ENCODE measurements at places on chromosomes 11 and 22. TPM values are rescaled to one million over a fixed set of nuclear protein-coding genes. Genes with fewer than 3 reads are reported as not detected.

Gene RELT
- total RNA-seq = 4.2 TPM

Gene C1QTNF5
- total RNA-seq = 7.7 TPM

Gene APOBEC3C
- 7.5 TPM for total RNA-seq

Gene SLC17A6
- not detected for total RNA-seq

Gene OR5B2
- not detected for total RNA-seq

Gene KREMEN1
- 47.0 TPM for total RNA-seq

Gene CCDC15
- total RNA-seq = 2.1 TPM

Gene CALCA
- not detected for total RNA-seq

Gene GLB1L2
- 21.6 TPM for total RNA-seq

Gene SLC6A5
- not detected for total RNA-seq

Gene DNAJB7
- not detected for total RNA-seq

Gene A4GALT
- 12.3 TPM for total RNA-seq

Gene MUC6
- total RNA-seq = not detected

Gene CEND1
- total RNA-seq = not detected

Gene MMP12
- total RNA-seq = not detected

Gene TNNT3
- 4.7 TPM for total RNA-seq

Gene HNRNPUL2
- total RNA-seq = 30.8 TPM

Gene YPEL4
- 4.3 TPM for total RNA-seq

Gene SERHL2
- total RNA-seq = 15.5 TPM

Gene SIDT2
- 49.4 TPM for total RNA-seq

Gene B3GAT1
- 0.44 TPM for total RNA-seq

Gene GRAMD1B
- 0.75 TPM for total RNA-seq

Gene DERL3
- total RNA-seq = 0.21 TPM

Gene FOLH1
- total RNA-seq = 3.3 TPM

Gene ZNF280B
- total RNA-seq = 0.08 TPM

Gene OR52N4
- total RNA-seq = not detected

Gene EMSY
- total RNA-seq = 15.2 TPM

Gene PRRG4
- 25.2 TPM for total RNA-seq

Gene OR6X1
- not detected for total RNA-seq

Gene OR2AT4
- total RNA-seq = not detected

Gene SERPING1
- total RNA-seq = 236 TPM

Gene TP53AIP1
- total RNA-seq = 17.3 TPM

Gene ZP1
- total RNA-seq = not detected

Gene PDXP
- total RNA-seq = 4.6 TPM

Gene HSCB
- total RNA-seq = 27.0 TPM

Gene EML3
- 39.5 TPM for total RNA-seq

Gene OR52I2
- total RNA-seq = not detected

Gene SCGB1C1
- not detected for total RNA-seq

Gene POU2AF2
- not detected for total RNA-seq
